ENCODE measurements at places on chromosomes 1 and 21.
A peak's percentile ranks its signal among the peaks of the same experiment; 100 is the strongest.

- DNase-seq = no peak
Measured at GRCh38 chr1:41672173-41672572, 187.7 kb upstream of the EDN2 start.

GRCh38 chr1:202018468-202019234, 8.3 kb downstream of the ELF3 start:
- peak; percentile 92 for DNase-seq

- peak; percentile 45 for DNase-seq
Measured at GRCh38 chr1:204319462-204319861, 40.3 kb downstream of the PLEKHA6 start.

DNA sequence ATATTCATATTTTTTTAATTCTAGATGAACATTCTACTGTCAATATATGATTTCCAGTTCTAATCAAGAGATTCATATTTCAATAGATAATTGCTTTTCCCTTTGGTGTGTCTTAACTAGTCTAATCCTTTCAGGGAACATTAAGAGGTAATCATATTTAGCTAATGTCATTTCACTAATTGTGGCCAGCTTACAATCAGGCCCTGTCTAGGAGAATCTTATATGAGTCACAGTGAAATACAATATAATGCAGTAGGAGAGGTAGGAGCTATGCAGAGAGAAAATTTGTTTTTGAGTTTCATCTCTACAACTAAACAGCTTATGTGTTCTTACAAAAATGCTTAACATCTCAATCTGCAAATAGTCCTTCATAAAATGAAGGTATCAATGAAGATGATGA, 85.9 kb downstream of the DPYD start:
- DNase-seq = no peak

GRCh38 chr1:56645677-56646305, 677 bp downstream of the PRKAA2 start:
- no peak for DNase-seq

DNA sequence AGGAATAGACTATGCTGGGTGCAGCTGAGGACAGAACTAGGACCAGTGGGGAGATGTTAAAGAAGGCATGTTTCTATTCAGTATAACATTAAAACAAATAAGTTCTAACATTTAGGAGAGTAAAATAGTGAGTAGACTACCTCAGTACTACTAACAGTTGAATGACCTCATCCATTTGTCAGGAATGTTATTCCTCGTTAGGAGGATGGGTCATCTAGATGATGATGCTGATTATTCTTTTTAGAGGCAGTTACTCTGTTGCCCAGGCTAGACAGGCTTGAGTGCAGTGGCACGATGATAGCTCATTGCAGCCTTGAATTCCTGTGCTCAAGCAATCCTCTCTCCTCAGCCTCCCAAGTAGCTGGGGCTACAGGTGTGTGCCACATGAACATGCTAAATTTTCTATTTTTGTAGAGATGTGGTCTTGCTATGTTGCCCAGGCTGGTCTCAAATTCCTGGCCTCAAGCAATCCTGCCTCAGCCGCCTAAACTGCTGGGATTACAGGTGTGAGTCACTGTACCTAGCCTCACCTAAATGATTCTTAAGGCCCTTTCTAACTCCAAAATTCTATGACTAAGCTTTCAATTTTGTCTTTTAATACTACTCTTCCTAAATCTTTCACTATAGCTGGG, 9.3 kb downstream of the EEIG2 start:
- no peak for DNase-seq

GRCh38 chr1:220227393-220227792, 44.9 kb downstream of the RAB3GAP2 start:
- peak; percentile 24 for DNase-seq

- DNase-seq = peak; percentile 4
Measured at GRCh38 chr1:23837908-23838307, 12.7 kb upstream of the HMGCL start.

- no peak for DNase-seq
Measured at GRCh38 chr1:11157867-11158266, 31.3 kb upstream of the ANGPTL7 start.

- no peak for DNase-seq
Measured at GRCh38 chr1:206451134-206451686, 19.1 kb upstream of the IKBKE start.

GRCh38 chr1:54237586-54237985, 37.6 kb downstream of the MRPL37 start:
- DNase-seq = no peak

- no peak for DNase-seq
Measured at GRCh38 chr1:161398900-161399256, 31.2 kb upstream of the CFAP126 start.

- DNase-seq = no peak
Measured at GRCh38 chr1:27589841-27590426, 14.0 kb downstream of the AHDC1 start.

Measured in K562 (cell line).